GM12892 (cell line): ENCODE measurements at places on chromosomes 6 and 20.

DNA sequence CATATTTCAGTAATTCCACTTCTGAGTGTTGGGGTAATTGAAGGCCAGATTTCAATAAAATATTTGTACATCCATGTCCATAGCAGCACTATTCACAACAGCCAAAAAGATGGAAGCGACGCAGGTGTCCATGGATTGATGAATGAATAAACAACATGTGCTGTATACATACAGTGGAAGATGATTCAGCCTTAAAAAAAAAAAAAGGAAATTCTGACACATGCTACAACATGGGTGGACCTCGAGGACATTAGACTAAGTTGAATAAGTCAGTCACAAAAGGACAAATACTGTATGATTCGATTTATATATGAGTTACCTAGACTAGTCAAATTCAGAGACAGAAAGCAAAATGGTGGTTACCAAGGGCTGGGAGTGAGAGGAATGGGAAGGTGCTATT is 57.2 kb downstream of the TRAM2 start:
- no peak for DNase-seq

- DNase-seq = no peak
These were observed 775 bp upstream of the TTLL2 start for GRCh38 chr6:167324111-167324510.

GRCh38 chr6:156555116-156555515 is 222.1 kb upstream of the ARID1B start:
- DNase-seq = no peak

- DNase-seq = no peak
These were observed 37.8 kb downstream of the PPP1R16B start for GRCh38 chr20:38843346-38843745.

GRCh38 chr20:18589941-18590674 is 2.3 kb downstream of the DTD1 start:
- DNase-seq = no peak
